RWPE1 (cell line): ENCODE measurements at places on chromosomes 4 and X.

- peak; percentile 50 for DNase-seq
Measured at GRCh38 chr4:2805712-2806389, 13.0 kb downstream of the SH3BP2 start.

- DNase-seq = no peak
Measured at GRCh38 chr4:86775061-86775460, 74.1 kb downstream of the SLC10A6 start.

DNA sequence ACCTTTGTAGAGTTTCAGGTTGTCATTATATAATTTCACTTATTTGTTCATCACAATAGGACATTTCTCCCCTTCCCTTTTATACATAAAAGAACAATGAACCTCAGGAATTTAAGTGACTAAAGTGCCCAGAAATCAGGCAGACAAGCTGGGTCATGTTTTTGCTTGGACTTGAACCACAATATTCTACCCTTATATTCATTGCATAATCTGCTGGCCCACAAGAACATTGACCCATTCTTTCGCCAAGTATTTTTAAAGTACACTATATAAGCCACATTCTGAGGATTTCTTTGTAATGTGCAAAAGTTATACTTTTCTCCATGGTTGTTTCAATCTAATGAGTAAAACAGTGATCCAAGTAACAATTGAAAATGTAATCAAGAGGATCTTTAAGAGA, 637.5 kb upstream of the SLIT2 start:
- DNase-seq = no peak

DNA sequence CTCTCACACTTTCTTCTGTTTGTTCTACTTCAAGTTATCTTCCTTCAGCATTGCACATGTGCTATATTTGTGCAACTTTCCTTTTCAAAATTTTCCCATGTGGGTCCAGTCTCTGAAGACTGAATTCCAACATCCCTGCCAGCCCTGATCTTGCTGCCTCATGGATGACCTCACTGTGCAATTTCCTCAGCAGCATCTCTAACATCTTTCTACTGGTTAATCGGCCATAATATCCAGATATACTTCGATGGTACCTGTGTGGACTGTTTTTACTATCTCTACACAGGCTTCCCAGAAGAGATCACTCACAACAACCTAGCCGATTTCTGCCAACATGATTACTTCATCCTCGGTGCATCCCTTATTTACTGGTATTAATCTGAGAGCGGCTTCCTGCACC, 41.5 kb downstream of the GPM6A start:
- no peak for DNase-seq

GRCh38 chr4:26238778-26239679, 81.8 kb upstream of the RBPJ start:
- DNase-seq = no peak

DNA sequence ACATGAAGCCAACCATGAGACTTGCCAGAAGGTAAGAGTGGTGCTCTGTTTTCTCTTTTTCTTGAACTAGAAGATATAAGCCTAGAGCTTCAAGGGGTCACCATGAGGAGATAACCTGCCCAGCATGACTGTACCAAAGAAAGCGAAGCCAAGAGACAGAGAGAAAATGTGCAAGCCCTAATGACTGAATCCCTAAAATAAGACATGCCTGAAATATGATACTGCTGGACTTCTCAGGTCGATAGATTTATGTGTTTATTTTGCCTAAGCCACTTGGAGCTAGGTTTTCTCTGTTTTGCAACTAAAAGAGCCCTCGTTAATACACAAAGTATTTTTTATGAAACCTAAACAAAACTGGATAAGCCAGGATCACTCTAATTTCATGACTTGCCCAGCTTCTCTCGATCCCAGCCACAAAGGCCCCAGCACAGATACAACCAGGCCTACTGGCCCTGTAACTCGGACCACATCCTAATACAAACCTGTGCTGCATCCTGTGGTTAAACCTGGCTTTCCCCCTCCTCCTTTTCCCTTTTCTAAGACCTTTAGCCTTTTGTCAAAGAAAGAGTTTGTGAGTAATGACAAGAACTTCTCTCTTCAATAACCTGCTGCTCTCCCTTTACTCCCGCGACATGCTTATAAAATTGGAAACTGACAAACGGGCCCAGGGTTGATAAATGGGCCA, 185.8 kb downstream of the APBB2 start:
- DNase-seq = no peak

GRCh38 chr4:105059337-105059736, 87.3 kb upstream of the TET2 start:
- no peak for DNase-seq

DNA sequence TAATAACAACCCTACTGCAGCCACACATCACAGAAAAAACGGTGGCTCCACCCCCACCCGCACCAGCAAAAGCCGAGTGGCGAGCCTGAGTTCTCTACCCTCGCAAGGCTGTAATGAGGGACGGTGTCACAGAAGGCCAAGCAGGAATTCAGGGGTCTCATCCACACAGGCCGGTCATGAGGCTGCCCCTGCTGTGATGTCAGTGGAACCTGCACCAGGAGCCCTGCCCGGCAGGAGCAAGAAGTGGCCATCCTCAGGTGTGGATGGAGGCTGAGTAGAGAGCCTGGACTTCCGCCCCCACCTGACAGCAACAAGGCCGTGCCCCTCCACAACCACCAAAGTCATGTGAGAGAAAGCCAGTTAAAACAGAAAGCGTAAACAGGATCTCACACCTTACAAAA, 20.6 kb downstream of the LYAR start:
- DNase-seq = no peak

DNA sequence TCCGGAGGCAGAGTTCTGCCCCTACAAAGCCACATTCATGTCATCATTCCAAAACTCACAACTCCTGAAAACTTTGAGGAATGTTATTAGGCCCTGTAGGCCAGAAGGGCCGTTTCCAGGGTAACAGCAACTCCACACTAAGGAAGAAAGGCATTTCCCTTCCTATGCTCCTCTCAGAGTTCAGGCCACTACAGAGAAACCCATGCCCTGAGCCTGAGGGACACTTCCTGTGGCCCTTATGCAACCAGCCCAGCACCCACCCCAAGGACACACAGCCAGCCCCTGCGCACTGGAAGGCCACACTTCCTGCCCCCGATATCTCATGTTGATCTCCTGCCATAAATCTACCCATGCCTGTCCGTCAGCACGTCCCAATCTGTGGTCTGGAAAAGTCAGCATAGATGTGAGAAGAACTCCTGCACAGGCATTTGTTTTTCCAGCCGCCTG, 289.3 kb downstream of the BCOR start:
- DNase-seq = no peak

GRCh38 chr4:101274888-101275752, 72.2 kb downstream of the PPP3CA start:
- no peak for DNase-seq

DNA sequence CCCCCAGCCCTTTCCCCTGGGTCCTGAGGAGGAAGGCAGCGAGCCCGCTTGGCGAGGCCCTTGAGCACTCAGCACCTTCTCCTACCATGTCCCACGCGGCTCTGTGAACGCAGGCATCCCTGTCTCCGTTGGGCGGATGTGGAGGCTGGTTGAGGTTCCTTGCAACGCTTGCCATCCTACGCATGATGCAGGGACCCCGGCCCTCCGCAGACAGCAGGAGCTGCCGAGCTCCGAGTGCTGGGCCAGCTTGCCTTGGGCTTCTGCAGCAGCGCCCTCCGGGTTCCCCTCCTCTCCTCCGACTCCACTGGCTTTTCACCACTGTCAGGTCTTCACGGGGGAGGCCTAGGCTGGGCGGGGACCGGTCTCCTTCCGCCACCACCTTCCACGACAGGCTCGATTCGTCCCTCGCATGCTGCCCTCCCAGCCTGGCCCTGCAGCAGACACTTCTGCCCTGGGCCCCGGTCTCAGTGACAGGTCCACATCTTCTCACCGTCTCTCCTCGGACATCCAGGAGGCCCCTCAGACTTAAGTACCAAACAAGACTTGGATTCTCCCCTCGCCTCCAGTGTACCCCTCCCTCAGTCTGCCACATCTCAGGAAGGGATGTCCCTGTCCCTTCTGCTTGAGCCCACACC, 67.6 kb upstream of the HGFAC start:
- DNase-seq = no peak

DNA sequence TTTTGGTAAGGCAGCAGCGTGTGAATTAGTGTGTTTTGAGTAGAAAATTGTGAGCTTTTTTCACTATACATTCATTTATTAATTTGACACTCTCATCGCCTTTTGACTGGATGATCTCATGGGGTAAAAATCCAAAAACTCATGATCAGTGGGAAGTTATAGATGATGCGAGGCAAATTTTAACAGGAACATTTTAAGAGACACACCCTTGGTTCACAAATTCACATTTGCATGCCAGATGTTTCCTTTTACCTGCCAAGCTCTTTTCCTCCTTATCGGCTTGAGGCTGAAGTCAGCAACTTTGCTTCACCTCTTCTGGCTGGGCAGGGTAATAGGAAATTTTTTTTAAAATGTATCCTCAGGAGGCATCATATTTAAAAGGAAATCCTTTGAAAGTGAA, 318.0 kb upstream of the HS3ST1 start:
- no peak for DNase-seq

DNA sequence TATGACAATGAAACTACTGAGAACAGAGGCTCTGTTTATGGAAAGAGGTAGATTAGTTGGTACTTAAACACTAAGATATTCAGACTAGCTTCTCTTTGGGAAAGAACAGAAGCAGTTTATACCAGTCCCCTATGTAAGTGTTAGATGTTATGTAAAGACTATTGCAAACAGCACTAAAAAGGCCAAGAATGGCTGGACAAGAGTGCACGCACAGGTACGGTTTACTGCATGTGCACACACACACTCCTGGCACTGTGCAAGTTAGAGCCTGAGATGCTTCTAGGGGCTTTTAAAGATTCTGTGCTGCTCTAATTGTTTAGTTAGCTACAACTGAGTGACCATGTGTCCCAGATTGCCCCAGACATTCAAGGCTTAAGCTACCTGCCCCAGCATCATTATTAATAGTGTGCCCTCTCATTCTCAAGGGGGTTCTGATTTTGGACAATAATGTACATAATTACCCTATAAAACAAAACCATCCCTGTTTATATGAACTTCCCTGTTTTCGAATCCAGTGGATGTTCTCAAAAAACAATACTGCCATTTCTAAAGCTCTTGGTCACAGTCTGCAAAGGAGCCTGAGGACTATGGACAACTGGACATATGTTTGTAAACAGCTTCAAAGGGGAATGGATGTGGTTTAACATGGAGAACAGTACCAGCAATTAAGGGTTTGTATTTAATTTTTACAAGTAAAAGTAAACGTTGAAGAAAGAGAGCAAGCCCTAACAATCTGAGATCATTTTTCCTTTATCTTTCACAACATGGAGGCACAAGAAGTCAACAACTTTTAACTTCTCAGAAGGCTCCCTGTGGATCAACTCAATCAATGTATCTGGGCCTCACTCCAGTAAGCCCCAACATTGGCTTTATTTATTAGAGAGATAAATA, 2.0 kb downstream of the SETD7 start:
- DNase-seq = no peak

DNA sequence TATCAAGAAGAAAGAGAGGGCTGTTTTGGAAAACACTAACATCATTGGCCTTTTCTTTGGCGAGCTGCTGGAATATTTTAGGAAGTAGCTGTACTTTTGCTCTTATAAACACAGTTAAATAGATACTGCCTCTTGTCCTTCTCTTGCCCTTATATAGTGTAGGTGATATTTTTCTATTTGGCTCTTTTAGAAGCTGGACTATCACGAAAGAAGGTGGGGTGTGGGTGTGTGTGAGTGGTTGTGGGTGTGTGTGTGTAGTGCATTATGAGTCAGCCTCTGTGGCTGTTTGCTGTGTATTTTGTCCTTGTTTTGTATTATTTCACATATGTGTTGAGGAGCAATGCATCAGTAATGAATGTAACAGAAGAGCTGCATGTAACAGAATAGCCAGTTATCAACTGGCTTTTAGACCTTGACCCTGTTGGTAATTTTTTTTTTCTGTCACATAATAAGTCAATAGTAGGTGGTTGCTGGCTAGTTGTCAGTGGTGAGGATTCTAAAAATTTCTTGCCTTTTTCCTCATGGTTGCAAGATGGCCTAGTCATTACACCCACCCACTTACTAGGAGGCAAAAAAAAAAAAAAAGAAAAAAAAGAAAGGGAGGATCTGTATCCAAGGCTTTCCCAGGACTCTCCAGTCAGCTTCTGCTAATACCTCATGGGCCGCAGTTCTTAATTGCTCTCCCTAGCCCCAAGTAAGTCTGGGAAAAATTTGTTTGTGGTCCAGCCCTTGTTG, 23.8 kb downstream of the ARHGAP10 start:
- no peak for DNase-seq

DNA sequence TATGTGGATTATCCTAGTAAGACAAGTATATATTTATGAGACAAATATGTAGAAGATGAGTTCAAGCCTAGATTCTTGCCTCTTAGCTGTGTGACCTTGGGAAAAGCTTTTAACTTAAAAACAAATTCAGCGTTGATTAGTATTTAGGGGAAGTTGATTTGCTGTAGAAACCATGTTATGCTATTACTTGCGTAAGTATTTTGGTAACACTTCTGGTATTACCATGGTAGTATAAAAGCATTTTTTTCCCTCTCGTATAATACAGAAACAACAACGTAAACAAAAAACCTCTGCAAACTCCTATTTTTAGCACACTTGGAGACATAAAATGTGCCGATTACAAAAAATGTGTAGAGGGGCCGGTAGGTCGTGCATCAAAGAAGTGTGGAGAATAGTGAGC, 33.2 kb downstream of the STAG2 start:
- DNase-seq = no peak

DNA sequence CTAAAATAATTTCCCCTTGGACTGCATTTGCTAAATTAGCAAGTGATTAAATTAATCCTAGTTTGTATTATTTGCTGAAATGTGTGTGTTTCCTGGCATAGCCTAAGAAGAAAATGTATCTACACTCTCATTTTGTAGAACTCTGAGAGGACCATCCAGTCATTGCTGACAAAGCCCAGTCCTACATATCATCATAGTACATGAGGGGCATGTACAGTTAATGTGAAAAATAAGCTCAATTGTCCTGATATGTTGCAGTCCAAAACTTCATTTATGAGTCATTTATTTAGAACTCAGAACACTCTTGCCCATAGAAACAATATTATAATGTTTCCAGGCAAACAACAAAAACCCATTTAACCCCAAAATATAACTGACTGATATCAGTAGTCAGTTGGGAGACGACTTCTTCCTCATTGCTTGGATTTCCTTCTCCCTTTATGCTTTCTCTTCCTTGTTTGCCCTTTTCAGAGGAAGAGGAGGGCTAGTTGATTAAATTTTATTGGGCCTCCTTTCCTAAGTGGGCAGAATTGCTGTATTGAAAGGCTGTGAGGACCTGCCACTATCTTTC, 26.9 kb upstream of the BBS12 start:
- DNase-seq = no peak

DNA sequence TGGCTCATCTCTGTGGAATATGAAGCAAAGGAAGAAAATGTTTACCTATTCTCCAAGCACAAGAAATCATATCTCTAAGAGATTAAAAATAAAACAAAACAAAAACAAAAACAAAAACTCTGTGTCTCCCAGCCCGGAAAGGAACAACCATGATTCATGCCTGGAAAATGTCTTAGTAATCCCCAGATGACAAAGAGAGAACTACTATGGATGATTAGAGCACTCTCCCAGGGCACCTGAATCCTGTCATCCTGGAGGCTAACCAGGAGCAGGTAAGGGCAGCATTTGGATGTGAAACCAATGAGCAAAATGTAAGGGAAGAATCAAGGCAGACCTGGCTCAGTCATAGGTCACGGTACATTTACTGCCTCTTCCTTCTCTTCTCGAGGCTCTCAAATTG, 1.7 kb upstream of the AKAP4 start:
- peak; percentile 15 for DNase-seq
